ENCODE measurements at places on chromosomes 2 and 18.

DNA sequence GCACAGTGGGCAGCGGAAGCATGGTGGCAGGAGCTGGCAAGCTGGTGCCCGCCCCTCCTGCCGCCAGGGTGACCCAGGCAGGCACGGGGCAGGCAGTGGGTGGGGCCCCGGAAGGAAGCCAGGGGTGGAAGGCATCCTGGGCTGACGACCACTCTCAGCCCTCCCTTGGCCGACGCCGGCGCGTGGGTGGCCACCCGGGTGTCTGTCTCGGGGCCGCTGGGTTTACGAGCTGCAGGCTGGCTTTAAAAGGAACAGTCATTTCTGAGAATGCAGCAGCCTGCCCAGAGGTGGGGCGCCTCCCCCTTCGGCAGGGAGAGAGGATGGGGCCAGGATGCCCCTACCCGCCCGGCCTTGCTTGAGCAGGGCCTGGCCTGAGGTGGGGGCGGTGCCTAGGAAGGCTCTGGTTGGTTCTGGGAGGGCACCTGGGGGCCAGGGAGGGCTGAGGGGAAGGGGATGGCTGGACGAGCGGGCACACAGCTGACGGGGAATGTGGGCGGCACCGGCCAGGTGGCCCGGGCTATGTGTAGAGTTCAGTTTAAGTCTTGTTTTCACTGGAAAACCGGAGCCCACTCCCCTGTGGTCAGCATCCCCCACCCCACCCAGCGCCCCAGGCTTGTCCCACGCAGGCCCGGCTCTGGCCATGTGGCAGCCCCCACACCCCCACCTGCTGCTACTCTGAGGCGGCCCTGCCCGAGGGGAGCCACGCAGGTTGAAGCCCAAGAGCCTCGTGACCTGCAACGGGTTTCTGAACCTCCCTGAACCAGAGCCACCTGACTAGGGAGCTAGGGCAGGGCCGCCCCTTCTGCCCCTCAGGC, 6.3 kb downstream of the BOK start:
- DNase-seq: no peak

DNA sequence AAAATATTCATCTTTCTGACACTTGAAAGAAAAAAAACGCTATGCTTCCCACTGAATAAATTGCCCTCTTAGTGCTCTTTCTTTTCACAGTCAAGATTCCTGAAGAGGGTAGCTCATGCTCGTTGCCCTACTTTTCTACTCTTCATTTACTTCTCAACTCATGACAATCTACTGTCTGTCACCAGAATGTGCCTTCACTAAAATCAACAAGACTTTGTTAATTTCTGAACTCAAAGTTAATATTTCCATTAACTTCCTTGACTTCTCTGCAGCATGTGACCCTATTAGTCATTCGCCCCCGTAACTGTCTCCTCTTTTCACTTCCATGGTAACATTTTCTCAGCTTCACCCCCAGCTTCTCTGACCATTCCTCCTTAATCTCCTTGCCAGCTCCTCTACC, 98.9 kb upstream of the MAPRE2 start:
- no peak for DNase-seq

DNA sequence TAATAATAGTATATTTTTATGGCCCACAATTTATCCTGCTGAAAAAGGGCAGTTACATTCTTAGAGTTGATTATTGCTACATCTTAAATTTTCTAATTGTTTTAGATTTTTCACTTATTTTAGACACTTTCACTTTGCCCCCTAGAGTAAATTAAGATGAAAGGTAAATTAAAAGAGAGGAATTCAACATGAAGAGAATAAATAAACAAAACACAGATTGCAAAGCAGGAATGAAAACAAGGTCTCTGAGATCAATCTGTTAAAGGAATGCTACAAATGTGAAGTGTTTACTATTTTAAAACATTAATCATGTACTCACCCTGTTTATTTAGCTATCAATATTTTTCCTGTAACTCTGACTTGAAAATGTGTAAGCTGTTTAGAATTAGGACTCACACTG, 113.5 kb upstream of the ETAA1 start:
- no peak for DNase-seq

DNA sequence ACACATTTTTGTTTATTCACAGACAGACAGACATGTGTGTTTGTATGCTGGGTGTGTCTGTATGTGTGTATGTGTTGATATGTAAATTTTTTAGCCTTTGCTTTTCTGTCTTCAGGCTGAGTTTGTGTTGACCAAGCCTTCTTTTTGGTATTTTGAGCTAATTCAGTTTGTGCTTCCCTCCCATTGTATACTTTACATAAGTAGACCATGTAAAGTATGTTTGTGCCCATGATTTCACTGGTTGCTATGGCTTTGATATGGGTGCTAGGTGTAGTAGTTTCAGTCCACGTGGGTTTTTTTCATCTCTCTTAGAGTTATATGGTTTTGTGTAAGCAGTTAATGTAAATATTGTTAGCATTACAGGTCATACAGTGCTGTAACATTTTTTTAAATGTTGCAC, 129.4 kb upstream of the EPC2 start:
- no peak for DNase-seq

DNA sequence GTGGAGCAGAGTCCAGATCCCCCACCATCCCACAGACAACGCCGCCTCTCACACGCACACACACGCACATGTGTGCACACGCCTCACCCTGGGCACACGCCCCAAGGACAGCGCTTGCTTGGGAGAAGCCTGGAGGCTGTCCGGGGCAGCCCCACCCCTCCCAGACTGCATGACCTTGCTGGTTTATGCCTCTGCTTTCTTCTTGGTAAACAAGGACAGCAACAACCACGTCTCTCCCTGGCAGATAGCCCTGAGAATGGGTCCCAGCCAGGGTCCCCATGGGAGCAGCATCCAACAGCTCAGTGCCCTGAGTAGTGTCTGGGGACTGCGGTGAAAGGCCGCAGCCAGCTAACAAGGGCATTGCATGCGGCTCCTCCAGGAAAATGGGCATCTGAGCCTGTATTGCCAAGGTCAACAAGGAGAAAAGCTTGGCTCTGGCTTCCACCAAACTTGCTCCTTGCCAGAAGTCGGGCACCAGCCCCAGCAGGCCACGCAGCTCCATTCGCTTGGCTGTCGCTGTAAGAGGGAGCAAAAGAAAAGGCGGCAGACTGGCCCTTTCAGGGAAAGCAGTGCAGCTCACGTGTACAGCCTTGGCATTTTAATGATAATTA, 234.6 kb downstream of the EIPR1 start:
- no peak for DNase-seq

DNA sequence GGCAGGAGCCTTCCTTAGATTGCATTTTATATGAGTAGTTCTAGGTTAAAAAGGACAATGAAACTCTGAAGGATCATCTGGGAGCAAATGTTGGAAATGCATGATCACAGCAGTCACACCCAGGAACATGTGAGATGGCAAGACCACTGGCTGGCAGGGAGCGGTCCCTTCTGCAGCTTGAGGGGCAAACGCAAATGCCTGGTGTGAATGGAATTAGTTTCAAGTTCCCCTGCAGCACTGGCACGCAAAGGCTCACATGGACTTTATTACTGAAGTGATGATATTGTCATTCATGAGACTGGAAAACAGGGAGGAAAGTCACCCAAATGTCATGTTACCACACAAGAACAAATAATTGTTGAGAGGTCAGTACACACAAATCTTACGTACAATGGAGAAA, 223.3 kb downstream of the FBXO15 start:
- DNase-seq: no peak

DNA sequence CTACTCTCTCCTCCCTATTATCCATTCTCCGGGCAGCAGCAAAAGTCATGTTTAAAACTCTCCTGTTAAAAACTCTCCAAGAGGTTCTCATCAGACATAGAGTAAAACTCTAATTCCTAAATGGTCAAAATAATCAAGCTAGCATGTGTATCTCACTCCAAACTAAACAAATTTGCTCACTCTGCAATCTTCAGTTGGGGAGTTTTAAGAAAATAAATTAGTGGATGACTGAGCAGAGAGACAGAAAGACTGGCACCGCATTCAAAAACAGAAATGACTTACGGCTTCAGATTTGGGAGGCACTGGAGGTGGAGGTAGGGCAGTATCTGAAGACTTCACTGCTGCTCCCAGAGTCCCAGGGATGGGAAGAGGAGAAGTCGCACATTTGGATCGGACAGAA, 96.9 kb downstream of the MEP1B start:
- DNase-seq: no peak

GRCh38 chr18:76715012-76715610, 107.2 kb upstream of the ZNF236 start:
- no peak for DNase-seq

GRCh38 chr18:7452331-7452730, 114.8 kb upstream of the PTPRM start:
- DNase-seq: no peak

GRCh38 chr2:98746426-98746825, 15.5 kb upstream of the MGAT4A start:
- DNase-seq: no peak

DNA sequence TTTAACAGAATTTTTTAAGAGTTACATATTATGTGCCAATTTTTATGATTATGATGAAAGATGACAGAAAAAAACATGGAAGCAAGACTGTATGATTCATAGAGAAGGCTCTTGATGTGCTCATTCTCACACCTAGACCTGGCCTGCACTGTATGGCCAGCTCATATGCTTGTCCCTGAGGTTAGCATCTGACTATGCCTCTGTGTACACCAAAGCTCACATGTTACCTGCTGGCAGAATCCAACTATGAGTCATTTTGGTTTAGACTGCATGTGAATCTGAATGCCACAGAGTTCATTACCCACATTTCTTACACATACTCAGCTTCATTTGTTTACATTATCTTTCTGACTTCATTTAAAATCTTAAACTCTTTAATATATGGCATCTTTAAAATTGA, 139.0 kb downstream of the DSC3 start:
- no peak for DNase-seq

DNA sequence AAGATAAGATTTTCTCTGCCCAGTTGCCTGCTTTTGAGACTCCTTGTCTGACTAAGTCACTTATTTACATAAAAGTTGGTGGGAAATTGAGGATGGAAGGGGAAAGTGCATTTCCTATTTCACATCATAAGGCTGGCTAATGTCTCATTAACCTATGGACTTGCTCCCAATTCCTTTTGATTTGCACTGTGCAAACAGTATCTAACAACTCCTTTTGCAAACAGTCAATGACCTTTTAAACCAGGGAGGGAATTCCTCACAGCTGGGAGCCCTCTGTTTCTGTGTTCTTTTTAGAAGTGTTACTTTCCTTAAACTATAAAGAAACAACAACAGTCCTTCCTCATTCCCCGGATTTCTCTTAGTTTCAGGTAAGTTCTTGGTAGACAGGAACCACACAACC, 272.8 kb downstream of the RND3 start:
- no peak for DNase-seq

DNA sequence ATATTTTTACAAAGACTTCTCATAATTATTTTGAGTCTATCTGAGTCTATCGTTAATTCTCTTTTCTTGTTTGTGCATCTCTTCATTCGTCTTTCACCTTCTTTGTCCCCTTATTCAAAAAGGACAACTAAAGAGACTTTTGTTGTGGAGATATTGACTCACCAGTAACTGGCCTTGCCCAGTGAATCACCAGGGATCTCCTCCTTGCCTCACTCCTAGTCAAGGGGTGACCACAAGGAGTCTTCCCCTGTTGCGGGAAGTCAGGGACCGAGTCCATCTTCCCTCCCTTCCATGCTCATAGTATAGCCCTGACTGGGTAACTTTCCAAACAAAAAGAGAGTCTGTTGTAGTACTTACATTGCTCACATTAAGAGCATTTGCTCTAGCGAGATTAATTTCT, 158.9 kb downstream of the NEB start:
- DNase-seq: no peak

DNA sequence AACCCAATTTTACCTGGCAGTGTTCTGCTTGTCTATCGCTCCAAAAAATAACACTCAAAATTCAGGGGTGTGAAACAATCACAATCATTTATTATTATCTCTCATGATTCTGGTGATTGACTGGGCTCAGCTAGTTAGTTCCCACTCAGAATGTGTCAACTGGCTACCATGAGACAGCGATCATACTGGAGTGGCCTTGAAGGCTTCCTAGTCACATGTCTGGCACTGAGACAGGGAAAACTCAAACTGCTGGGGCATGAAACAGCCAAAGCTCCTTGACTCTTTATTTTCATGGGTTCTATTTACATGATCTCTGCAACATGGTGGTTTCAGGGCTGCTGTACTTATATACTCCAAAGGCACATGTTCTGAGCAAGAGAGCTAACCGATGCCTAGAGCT, 6.2 kb upstream of the ANXA4 start:
- DNase-seq: no peak

GRCh38 chr2:69572641-69573040, 70.9 kb downstream of the AAK1 start:
- no peak for DNase-seq

- no peak for DNase-seq
Observed at GRCh38 chr18:64097497-64097896, 51.4 kb downstream of the LINC00305 start.

DNA sequence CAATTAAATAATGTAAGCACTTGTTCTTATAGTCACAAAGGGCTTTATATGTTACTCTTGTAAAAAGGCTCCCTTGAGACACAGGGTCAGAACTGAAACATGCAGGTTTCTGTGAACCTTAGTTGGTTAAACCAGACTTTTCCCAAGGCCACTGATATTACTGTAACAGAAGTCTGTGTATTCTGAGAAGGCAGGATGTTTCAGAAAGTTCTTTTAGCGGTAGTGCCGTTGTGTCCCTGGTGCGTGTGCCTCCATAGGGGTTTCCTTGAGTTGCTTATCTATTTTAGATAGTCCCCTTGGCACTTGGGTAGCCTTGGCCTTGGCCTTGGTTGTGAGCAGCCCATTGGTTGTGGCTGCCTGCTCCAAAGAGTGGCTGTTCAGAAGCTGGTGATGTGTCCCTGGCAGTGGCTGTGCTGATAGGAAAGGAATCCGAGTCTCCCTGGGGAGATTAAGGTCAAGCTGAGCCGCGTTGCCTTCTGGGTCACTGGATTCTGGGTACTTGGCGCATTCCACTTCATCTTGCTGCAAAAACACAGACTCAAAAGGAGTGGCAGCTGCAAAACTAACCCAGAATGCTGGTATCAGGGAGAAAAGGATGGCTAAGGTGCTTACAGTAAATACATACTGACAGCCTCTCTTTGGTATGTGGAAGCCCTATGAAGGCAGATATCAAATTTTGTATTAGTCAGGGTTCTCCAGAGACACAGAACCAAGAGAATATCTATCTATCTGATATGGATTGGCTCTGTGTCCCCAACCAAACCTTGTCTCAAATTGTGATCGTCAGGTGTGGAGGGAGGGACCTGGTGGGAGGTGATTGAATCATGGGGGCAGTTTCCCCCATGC, 69.7 kb downstream of the FHOD3 start:
- DNase-seq: no peak

DNA sequence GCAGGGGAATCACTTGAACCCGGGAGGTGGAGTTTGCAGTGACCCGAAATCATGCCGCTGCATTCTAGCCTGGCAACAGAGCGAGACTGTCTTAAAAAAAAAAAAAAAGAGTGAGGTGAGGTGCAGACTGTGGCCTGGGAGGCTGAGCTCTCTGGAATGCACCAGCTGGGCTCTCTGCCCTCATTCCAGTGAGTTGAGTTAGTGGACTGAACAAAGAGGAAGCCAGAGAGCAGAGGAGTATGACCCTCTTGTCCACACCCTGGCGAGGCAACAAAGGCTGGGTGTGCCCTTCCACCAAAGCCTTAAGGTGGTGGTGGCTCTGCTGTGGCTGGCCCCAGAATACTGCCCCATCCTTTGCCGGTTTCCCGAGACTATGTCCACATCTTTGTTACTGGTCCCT, 71.3 kb upstream of the ACKR3 start:
- DNase-seq: no peak

GRCh38 chr2:33085646-33086045, 138.9 kb downstream of the LTBP1 start:
- DNase-seq: no peak

All from central memory CD4-positive, alpha-beta T cell (primary cell).